Stimulated activated CD8-positive, alpha-beta memory T cell treated with anti-CD3 and anti-CD28 coated beads, Interleukin-12 subunit alpha, Interleukin-12 subunit beta, amount 100 ng/mL, for 4 hours (primary cell): ENCODE measurements at places on chromosomes 13 and 19.

GRCh38 chr13:41006306-41006705 lies 12.8 kb downstream of the ELF1 start:
- DNase-seq, result no peak

DNA sequence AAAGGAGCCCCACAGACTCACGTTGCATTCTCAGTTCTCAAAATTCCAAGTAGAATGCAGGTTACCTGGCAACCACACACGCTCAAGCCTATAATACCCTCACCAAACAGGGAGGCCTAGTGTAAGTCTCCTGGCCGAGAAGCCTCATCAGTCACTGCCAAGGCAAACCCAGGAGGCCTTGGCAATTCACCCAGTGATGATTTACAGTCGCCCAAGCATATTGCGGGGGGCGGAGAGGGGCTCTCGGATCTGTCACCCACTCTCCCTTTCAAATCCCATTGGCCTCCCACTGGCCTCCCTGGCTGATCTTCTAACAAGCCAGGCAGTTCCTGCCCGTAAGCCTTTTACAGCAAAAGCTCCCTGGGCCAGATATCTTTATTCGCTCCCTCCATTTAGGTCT lies 1.1 kb downstream of the AKAP8L start:
- no peak for DNase-seq

DNA sequence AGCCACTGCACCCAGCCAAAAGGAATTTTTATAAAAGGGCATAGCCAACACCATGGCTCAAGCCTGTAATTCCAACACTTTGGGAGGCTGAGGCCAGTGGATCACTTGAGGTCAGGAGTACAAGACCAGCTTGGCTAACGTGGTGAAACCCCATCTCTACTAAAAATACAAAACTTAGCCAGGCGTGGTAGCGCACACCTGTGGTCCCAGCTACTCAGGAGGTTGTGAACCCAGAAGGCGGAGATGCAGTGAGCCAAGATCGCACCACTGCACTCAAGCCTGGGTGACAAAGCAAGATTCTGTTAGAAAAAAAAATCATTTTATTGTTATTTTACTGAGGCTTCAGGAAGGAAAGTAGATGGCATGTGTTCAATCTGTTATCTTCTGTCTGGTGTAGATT lies 31.3 kb upstream of the FOXO1 start:
- no peak for DNase-seq

- DNase-seq, result no peak
These were observed 776 bp upstream of the LENG1 start for GRCh38 chr19:54160182-54160811.

DNA sequence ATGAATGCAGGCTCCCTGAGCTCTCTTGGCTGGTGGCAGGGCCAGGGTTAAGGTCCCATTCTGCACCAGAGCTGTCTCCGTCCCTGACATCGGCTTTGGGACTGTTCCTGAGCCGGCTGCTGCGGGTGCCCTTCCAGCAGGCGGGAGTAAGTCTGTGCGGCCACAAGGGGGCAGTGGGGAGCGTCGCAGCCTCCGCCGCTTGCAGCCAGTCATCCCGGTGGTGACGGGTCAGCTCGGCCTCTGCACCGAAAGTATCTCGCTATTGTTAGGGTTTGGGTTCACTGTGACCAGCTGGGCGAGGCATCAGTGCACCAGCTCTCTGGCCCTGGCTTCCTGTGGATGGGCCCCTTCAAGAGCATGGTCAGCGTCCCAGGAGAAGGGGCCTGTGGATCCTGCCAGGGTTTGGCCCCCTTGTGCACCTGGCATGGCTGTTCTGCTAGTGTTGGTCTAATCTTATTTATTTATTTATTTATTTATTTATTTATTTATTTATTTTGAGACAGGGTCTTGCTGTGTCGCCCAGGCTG lies 15.1 kb downstream of the NDUFB7 start:
- peak; percentile 44 for DNase-seq

GRCh38 chr19:7292950-7293761 lies 1.1 kb downstream of the INSR start:
- DNase-seq, result no peak
